ENCODE measurements at places on chromosomes 12 and 14.
A peak's percentile ranks its signal among the peaks of the same experiment; 100 is the strongest.

GRCh38 chr12:131091413-131091975 lies 137.8 kb downstream of the ADGRD1 start:
- DNase-seq: no peak

GRCh38 chr12:3698218-3698974 lies 54.5 kb downstream of the CRACR2A start:
- peak; percentile 90 for DNase-seq

GRCh38 chr12:91561958-91562325 lies 379.3 kb upstream of the DCN start:
- DNase-seq: no peak

GRCh38 chr12:95851606-95852005 lies 7.1 kb upstream of the SNRPF start:
- DNase-seq: no peak

GRCh38 chr12:14810953-14811483 lies 3.0 kb downstream of the SMCO3 start:
- DNase-seq: no peak

- peak; percentile 84 for DNase-seq
Observed at GRCh38 chr12:46963977-46964971, 115.1 kb upstream of the PCED1B start.

- DNase-seq: no peak
Observed at GRCh38 chr12:4177262-4177661, 96.3 kb upstream of the CCND2 start.

GRCh38 chr14:85088192-85088591 lies 441.8 kb upstream of the FLRT2 start:
- DNase-seq: peak; percentile 0

- DNase-seq: no peak
Observed at GRCh38 chr14:65334765-65335410, 77.6 kb upstream of the FUT8 start.

GRCh38 chr12:124629789-124630480 lies 62.5 kb upstream of the NCOR2 start:
- DNase-seq: peak; percentile 66

- no peak for DNase-seq
Observed at GRCh38 chr14:32350020-32350419, 20.9 kb downstream of the AKAP6 start.

- DNase-seq: peak; percentile 27
Observed at GRCh38 chr12:53213348-53213747, 6.3 kb upstream of the ITGB7 start.

- DNase-seq: no peak
Observed at GRCh38 chr12:11836282-11837151, 187.0 kb downstream of the ETV6 start.

DNA sequence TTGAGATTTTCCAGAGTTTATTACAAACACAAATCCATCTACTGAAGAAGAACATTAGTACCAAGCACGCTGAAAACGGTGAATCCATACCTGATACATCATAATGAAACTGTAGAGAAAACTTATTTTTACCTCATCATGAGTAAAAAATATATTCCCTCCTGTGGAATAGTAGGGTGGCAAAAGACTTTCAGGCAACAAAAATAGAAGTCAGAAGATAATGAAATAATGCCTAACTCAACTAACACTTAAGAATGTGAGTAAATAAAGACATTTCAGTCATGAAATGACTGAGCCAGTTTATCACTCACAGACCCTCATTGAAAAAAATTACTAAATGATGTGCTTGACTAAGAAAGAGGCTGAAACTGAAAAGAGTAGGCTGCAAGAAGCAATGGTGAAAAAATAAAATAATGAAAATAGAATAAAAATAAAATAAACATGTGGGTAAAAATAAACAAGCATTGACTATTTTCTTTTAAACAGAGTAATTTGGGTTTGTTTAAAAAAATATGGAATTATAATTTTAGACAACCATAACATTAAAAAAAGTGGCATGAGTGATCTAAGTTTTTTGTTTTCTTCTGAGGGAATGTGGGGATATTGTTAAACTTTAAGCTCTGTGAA lies 148.6 kb downstream of the ASCL1 start:
- DNase-seq: no peak

GRCh38 chr14:105576525-105577088 lies 50.2 kb downstream of the TMEM121 start:
- no peak for DNase-seq

- peak; percentile 80 for DNase-seq
Observed at GRCh38 chr12:124754949-124755800, 108.5 kb downstream of the SCARB1 start.

DNA sequence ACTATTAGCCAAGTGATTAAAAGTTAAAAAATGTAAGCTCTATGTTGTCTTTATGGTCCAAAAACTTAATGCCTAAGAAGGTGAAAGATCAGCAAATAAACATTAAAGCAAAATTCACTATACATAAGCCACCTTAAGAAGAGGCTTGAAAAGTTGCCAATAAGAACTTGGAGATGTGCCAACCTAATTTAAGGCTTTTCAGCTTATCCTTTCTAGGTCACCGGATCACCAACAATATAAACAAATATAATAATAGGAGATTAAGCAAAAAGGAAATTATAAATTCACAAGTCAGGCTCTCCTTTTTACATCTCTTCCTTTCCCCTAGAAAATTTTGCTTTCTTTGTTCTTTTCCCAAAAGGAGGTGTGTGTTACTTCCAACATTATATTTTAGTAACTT lies 30.9 kb downstream of the SLC2A3 start:
- no peak for DNase-seq

DNA sequence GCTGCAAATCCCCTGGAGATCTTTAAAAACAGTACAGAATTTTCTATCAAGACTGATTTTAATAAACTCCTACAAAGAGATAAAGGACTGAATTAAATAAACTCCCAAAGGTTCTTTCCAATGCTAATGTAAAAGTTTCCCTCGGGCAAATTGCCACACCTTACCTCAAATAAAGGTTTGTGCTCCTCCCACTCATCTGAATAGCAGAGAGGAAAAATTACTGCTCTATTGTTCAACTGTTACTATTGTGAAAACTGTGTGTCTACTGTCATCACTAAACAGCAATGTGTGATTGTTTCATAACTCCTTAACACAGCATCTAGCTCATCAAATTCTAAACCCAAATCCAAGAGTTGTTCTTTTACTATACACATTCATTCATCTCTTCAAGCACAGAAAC lies 3.2 kb downstream of the SPTLC2 start:
- DNase-seq: peak; percentile 27

DNA sequence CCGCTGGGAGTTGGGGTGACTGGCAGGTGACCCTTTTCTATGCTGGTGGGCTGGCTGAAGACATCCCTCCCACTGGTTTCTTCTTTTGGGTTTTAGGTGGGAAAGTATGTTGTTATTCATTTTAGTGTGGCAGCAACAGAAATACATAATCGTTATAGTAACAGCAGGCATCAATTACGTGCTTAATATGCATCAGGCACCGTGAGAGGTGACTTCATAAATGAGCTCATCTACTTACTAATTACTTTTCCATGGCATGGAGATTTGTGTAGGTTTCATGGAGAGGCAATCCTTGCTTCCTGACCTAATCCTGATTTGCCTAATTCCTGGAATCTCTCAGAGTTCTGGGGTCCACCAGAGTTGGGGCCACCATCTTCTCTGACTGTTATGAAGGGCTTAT lies 13.4 kb upstream of the CELA1 start:
- DNase-seq: no peak

DNA sequence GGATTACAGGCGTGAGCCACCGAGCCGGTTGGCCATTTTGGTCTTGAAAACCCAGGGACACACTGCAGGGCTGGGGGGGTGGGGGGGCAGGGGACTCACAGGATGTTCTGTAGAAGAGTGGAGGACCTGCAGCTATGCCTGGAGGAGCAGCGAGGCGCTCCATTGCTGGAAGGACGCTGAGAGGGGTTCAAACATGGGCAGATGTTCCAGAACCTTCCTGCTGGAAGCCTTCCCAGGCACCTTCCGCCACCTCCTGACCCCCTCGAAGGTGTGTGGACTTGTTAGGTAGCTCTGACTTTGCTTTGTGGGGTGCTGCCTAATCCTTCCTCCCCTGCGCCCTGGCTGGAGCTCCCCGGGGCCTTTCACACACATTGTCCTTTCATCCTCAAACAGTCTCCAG lies 19.6 kb upstream of the PPP1R13B start:
- no peak for DNase-seq

DNA sequence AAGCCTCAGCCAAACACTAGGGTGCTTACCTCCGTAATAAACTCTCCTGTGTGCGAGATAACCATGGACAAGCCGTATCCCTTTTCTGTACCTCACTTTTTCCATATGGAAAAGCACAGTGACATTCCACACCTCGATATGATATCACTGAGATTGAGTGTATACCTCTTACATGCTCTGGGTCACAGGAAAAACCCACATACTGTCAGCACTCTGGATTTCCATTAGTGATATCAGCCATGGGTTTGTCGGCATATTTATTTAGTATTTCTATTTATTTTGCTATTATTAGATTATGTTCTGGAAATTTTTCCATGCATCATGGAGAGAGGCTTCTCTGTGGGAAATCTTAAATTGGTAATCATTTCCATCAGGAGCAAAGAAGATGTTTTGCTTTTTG lies 28.0 kb upstream of the DAAM1 start:
- DNase-seq: no peak

GRCh38 chr12:29710104-29710503 lies 73.6 kb downstream of the TMTC1 start:
- peak; percentile 7 for DNase-seq

- DNase-seq: no peak
Observed at GRCh38 chr14:98958632-98959031, 313.4 kb downstream of the BCL11B start.

DNA sequence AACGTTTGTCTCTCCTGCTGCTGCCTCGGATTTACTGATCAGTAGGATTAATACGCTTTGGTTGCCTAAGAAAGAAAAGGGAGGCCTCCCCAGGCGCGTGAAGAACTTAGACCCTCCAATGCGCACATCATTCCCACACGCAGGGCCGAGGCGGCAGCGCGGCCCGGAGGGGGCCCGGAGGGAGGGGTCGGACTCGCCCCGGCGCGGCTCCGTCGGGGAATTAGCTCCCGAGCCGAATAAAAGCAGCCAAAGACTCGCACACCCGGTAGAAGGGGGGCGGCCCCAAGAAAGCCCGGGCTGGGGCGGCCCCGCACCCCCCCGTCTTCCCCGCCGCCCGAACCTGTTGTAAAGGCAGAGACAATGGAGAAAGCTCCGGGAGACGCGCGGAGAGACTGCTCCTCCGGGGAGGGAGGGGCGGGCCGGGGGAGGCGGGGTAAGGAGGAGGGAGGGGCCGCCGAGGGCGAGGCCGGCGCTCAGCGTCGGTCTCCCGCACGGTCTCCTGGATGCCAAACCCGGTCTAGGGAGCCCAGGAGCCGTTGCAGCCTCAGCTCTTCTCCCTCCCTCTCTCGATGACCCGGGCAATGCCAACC lies at the start of gene NELL2:
TSS of gene NELL2 (minus strand) at position 362 of the 590 bp plus-strand sequence. CDS start 446 bp downstream, outside the sequence.
- peak; percentile 13 for DNase-seq

DNA sequence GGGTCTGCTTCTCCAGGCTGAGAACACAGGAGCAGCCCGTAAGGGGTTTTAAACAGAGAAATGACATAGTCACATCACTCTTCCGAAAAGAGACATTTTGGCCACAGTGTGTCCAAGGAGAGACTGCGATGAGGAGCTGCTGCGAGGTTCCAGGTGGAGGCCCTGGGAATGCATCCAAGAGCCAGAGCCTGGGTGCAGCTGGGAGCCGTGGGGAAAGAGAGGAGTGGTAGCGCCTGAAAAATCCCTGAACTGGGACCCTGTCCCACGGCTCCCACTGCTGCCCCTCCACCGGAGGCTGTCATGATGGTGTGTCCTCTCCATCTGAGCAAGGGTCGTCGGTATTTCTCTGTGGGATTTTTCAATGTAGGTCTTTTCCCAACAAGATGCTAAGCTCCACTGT lies 146.9 kb downstream of the BCL11B start:
- DNase-seq: no peak

GRCh38 chr14:68195126-68195525 lies 375.5 kb downstream of the RAD51B start:
- DNase-seq: no peak

DNA sequence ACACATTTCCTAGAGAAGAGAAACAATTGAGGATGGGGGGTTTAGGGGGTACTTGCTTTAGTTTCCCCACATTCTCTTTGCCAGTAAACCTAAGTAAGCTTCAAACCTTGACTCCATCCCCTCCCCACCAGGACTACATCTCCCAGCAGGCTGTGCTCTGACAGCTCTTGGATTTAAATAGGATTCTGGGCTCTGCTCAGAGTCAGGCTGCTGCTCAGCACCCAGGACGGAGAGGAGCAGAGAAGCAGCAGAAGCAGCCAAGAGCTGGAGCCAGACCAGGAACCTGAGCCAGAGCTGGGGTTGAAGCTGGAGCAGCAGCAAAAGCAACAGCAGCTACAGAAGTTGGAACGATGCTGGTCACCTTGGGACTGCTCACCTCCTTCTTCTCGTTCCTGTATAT lies 20.6 kb downstream of the RDH12 start:
- DNase-seq: peak; percentile 27

DNA sequence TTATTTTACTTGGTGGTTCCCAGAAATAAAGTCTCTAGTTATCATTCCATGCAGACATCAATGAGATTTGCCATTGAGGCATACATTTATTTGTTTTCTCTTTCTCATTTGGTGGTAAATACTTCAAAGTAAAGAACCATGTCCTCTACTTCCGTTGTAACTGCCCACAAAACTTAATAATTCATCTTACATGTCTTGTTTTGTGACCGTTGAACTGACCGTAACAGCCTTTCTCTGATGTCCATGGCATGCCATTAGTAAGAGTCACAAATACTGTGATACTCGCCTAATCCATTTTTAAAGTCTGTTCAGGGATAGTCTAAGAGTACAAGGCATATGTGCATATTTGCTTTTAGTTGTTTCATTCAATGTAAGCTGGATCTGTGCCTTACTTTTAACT lies 145.3 kb downstream of the ETV6 start:
- DNase-seq: peak; percentile 81

DNA sequence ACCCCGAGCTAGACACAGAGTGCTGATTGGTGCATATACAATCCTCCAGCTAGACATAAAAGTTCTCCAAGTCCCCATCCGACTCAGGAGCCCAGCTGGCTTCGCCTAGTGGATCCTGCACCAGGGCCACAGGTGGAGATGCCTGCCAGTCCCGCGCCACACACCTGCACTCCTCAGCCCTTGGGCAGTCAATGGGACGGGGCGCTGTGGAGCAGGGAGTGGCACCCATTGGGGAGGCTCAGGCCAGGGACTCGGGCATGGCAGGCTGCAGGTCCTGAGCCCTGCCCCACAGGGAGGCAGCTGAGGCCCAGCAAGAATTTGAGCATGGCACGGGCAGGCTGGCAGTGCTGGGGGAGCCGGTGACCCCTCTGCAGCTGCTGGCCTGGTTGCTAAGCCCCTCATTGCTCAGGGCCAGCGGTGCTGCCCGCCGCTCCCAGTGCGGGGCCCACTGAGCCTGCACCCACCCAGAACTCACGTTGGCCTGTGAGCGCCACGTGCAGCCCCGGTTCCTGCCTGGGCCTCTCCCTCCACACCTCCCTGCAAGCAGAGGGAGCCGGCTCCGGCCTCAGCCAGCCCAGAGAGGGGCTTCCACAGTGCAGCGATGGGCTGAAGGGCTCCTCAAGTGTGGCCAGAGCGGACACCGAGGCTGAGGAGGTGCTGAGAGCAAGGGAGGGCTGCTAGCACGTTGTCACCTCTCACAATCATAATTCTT lies 136.7 kb downstream of the PAWR start:
- no peak for DNase-seq
